ENCODE measurements at places on chromosomes 16 and 17.
A peak's percentile ranks its signal among the peaks of the same experiment; 100 is the strongest.

DNA sequence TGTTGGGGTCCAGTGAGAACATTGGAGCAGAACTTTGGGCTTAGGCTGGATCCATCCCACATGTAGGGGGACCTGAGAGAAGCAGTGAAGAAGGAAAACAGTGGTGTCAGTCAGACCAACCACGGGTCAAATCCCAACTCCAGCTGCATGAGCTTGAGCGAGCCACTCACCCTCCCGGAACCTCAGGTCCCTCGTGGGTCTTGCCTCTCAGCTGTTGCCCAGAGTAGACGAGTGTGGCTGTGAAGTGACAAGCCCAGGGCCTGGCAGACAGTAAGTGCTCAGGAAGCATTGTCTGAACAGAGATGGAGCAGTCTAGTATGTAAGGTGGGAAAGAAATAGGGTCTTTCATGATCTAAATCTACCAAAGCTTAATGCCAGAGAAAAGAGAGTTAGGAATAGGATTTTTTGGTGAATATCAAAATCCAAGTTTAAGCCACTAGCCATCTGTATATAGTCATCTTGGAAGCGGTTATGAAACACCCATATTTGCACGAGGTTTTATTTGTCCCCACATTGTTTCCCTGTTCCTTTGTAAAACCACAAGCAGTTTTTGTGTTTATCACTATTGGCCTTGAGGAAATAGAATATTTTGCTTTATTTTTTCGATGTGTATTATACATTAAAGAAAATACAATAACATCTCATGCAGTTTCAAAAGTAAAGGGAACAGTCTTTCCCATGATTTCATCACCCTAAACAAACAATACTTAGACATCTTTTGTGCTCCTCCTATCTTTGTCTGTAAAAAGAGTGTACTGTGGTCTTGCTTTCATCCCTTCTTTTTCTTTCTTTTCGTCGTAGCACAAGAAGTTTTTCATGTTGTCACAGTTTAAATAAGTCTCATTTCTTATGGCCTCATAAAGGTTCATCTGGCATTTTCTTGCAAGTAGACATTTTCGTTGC lies 112.0 kb downstream of the CLEC16A start:
- no peak for DNase-seq

GRCh38 chr16:27410761-27411160 lies 8.8 kb downstream of the IL21R start:
- DNase-seq, result no peak

DNA sequence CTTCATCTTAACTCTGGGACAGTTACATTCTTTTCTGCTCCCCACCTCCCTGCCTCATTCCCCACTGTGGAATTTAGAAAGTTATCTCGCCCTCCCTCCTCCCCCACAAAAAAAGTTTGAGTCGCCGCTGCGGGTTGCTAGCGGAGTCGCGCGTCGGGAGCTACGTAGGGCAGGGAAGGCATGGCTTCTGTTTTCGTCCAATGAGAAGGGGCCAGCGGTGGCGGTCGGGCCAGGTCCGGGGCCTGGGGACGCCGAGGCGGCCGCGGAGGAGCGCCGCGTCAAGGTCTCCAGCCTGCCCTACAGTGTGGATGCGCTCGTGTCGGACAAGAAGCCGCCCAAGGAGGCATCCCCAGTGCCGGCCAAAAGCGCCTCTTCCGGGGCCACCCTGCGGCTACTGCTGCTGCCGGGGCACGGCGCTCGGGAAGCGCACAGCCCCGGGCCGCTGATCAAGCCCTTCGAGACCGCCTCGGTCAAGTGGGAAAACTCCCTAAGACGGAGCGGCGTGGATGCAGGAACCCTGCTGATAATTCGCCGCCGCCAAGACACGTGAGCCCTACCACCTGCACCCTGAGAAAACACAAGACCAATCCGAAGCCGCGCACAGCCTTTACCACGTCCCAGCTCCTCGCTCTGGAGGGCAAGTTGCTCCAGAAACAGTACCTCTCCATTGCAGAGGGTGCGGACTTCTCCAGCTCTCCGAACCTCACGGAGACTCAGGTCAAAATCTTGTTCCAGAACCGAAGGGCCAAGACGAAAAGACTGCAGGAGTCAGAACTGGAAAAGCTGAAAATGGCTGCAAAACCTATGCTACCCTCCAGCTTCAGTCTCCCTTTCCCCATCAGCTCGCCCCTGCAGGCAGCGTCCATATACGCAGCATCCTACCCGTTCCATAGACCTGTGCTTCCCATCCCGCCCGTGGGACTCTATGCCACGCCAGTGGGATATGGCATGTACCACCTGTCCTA lies 8.9 kb downstream of the OR4D1 start:
- DNase-seq, result peak; percentile 6

DNA sequence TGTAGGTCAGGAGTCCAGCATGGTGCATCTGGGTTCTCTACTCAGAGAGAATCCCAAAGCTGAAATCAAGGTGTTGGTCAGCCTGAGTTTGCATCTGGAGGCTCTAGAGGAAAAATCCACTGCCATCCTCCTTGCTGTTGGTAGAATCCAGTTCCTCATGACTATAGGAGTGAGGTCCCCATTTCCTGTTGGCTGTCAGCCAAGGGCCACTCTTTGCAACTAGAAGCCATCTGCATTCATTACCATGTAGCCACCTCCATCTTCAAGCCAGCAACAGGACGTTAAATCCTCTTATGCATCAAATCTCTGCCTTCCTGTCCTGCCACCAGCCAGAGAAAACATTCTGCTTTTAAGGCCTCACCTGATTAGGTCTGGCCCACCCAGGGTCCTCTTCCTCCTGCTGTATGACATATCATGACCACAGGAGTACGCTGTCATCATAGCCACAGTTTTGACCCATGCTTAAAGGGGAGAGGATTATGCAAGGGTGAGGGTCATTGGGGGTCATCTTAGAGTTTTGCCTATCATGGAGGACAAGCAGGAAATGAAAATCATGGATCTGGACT lies 40.5 kb downstream of the DNAH9 start:
- DNase-seq, result no peak

- peak; percentile 46 for DNase-seq
These were observed 35.2 kb downstream of the ZNF750 start for GRCh38 chr17:82804442-82805191.

GRCh38 chr16:10343124-10343760 lies 42.6 kb upstream of the ATF7IP2 start:
- DNase-seq, result peak; percentile 0

DNA sequence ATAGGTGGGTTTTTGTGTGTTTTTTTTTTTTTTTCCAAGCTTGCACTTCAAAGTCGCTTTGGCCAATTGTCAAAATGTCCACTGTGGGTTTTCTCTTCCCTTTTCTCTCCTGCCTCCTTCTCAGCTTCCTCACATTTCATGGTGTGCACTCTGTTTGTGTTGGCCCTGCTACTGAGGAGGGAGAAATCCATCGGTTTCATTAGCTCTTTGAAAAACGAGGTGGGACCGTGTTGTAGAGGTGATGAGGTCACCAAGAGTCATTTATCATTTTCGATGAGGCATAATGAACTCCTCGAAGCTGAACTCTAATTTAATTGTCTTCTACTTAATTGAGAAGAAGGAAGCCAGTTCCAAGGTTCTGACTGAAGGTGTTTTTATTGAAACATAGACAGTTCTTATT lies 174.4 kb upstream of the TOX3 start:
- no peak for DNase-seq

GRCh38 chr17:75970011-75970523 lies 8.9 kb downstream of the ACOX1 start:
- DNase-seq, result no peak

GRCh38 chr16:68358951-68359350 lies 48.1 kb downstream of the PRMT7 start:
- no peak for DNase-seq

- no peak for DNase-seq
These were observed 48.6 kb upstream of the PVALEF start for GRCh38 chr17:81116704-81117103.

DNA sequence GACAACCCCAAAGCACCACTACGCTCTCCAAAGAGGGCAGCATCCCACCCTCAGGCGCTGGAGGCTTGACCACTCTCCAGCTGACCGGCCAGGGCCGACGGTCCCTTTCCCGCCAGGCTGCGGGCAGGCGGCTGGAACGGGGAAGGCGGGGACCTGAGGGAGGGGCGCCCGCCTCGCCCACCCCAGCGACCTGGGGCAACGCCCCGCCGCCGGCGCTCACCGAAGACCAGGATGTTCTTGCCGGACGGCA lies 431 bp downstream of the DYNC1LI2 start:
- no peak for DNase-seq

DNA sequence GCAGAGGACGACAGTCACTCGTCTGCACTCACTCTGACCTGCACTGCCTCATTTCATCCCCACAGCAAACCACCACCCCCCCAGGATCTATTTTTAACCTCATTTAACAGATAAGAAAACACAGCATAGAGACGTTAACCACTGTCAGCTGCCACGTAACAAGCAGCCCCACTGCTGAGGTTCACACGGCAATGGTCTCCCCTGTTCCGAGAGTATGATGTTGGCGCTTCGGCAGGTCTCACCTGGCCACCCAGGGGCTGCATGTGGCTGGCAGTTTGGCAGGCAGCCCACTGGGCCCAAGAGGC lies 16.1 kb downstream of the ZNF469 start:
- DNase-seq, result no peak

GRCh38 chr16:621526-622105 lies 9.2 kb upstream of the WFIKKN1 start:
- no peak for DNase-seq

DNA sequence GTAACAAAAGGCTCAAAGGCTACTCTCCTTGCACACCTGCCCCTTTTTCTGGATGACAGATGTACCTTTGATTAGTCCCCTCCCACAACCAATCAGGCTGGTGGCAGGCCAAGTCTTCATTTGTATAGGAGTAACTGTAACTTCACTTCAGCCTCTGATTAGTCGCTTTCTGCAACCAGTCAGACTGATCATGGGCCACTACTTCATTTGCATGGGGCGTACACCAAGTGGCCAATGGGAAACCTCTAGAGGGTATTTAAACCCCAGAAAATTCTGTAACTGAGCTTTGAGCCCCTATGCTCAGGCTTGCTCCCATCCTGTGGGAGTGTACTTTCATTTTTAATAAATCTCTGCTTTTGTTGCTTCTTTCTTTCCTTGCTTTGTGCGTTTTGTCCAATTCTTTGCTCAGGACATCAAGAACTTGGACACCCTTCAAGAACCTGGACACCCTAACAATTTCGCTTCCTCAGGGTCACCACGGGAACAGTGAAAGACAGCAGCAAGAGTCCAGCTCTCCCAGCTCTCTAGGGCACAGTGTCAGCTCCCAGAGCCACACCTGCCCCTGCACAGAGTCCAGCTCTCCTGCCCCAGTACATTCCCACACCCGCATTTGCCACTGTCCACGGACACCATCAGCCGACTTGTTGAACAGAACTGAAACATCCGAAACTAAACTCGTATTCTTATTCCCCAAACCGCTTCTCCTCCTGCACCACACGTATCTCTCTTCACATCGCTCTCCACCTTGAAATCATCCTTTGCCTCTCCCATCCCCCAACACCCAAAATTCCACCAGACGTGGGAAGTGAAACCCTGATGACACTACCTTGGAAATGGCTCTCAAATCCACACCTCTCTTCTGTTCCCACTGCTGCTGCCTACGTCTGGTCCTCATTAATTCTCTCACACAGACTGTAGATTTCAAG lies 53.4 kb downstream of the ABCC12 start:
- DNase-seq, result no peak

- DNase-seq, result peak; percentile 98
These were observed 31.9 kb downstream of the NMT1 start for GRCh38 chr17:45092911-45093430.

- no peak for DNase-seq
These were observed 3.6 kb downstream of the PNMT start for GRCh38 chr17:39671651-39672521.

- DNase-seq, result no peak
These were observed 5.9 kb upstream of the UBE2O start for GRCh38 chr17:76458580-76459490.

DNA sequence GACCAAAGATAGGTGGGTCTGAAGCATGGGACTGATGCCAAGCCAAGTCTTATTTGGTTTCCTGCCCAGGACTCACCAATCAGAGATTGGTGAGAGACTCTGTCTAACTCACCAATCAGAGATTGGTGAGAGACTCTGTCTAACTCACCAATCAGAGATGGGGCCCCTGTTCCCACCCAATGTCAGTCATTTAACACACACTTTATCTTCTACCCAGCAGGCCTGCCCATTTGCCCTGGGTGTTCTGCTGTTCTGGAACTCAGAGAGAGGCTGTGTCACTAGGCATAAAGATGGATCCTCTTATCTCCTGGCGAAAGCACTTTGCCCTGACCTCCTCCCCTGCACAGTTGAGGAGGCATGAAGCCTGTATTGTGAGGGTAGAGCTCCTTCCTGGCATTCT lies 5.4 kb upstream of the RHOT1 start:
- DNase-seq, result no peak

DNA sequence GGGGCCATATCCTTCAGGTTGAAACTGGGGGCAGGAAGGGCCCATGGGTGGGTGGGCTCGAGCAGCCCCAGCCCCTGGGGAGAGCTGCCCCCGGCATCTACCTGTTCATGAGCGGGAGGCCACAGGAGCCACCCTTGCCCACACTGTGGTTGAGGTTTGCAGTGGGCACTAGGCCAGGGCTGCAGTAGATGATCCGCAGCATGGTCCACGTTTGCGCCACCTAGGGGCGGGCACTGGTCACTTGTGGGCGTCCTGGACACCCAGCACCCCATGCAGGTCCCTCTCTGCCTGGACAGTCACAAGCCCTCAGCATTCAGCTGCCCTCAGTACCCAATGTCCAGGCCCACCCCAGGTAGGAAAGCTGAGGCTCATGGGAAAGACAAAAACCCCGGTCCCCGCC lies 1.8 kb upstream of the JMJD8 start:
- DNase-seq, result no peak

GRCh38 chr16:51818342-51818944 lies 667.4 kb upstream of the SALL1 start:
- DNase-seq, result no peak

- DNase-seq, result peak; percentile 88
These were observed 15.8 kb downstream of the SLC7A5 start for GRCh38 chr16:87853411-87854052.

DNA sequence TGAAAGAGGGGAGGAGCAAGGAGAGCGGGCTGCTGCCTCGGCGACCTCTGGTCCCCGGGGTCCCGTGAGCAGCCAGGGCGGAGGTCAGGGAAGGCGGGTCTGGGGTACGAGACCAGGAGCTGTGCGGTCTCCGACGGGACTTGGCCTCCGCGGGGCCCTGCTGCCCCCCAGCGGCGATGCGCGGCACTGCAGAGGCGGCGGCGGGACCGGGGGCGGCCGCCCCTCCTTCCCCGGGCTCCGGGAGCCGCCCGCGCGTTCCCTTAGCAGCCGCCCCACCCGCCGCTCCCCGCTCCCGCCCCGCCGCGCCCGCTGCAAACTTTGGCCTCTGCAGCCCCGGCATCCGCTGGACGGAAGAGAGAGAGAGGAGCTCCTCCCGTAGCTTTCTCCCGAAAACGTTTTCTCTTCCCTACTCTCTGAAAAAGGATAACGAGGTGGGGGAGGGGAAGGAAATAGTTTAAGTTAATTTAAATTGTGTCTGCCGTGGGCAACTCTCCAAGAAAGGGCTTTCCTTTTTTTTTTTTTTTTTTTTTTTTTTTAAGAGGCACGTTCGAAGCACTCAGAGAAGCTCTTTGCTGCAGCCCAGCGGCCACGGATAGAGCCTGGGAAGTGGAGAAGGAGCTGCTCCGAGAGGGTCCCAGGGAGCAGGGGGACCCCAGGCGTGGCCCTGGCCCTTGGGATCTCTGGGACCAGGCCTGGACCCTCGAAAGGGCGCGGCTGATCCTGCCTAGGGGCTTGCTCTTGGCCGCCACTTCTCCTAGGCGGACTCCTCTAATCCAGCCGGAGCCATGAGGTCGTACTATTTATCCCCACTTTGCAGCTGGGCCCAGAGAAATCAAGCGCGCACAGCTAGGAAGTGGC lies 43.2 kb downstream of the C16orf82 start:
- DNase-seq, result peak; percentile 20
